Stimulated activated CD4-positive, alpha-beta T cell treated with anti-CD3 and anti-CD28 coated beads, TNF-alpha, amount 100 ng/mL, for 1 hour (primary cell): ENCODE measurements at places on chromosomes 11 and 22.

GRCh38 chr11:94883878-94884277 is 89.5 kb downstream of the CWC15 start:
- no peak for DNase-seq

GRCh38 chr22:50363166-50363802 is 20.2 kb downstream of the PPP6R2 start:
- DNase-seq = no peak

GRCh38 chr11:120643284-120643683 is 131.7 kb downstream of the GRIK4 start:
- DNase-seq = no peak

DNA sequence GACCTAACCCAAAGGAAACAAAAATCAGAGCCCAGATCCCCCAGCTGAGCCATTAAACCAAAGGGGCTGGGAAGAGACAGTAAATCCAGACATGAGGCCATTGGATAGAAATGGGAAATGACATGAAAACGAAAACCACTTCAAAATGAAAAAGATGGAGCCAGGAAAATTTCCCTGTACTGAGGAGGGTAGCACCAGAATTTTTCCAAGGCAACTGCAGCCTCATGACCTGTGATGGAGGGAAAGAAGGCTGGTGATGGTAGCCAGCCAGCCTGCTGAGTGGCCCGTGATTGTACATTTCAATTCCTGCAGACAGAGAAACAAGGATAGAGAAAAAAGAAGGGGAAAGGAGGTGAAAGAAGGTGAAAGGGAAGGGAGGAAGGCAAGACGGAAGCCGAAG is 268.4 kb upstream of the PLET1 start:
- no peak for DNase-seq

DNA sequence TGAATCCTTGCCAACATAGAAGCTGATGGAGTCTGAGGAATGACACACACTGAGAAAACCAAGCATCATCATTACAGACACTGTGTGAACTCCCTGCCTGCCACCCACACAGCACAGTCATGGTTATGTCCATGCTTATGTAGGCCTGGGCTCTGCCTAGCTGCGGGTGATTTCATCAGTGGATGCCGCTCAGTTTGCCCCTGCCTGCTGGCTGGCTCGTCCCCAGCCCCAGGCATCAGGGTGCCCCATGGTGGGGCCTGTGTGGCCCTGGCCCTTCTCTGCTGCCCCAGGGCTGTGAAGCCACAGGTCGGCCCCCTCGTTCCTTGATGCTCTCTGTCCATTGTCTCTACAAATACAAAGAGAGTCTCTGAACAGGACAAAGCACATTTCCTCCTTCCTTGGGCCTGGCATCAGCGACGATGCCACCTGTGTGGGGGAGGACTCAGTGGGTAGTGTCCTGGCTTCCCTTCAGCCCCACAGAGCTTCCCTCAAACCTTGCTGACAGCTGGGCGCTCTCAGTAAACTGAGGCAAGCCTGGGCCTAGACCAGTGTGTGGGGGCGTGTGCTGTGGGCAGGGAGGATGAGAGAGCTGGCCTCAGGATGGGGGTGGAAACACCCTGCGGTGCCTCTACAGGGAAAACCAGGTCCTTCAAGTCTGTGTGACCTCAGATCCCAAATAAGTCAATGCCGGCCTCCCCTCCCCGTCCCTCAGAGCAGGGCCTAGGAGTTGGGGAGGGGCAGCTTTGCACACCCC is 20.0 kb upstream of the TUB start:
- DNase-seq = no peak

DNA sequence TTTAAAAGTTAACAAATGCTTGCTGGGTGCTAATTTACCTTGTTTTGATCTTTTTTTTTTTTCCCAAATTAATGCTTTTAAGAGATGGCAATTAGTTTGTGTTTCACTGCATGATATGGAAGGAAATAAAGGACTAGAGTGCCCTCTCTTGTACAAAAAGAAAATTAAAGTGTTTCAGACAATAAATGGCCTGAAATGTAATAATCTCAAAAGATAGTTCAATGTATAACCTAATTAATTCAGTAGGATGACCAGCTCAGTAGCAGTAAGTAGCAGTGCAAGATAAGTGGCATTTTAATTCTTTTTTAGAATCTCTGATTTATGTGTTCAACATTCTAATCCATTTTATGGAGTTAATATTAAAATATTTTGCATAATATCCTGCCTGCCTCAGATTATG is 39.9 kb upstream of the MYO18B start:
- DNase-seq = no peak

- DNase-seq = no peak
Measured at GRCh38 chr22:45077826-45078334, 68.1 kb upstream of the PHF21B start.

DNA sequence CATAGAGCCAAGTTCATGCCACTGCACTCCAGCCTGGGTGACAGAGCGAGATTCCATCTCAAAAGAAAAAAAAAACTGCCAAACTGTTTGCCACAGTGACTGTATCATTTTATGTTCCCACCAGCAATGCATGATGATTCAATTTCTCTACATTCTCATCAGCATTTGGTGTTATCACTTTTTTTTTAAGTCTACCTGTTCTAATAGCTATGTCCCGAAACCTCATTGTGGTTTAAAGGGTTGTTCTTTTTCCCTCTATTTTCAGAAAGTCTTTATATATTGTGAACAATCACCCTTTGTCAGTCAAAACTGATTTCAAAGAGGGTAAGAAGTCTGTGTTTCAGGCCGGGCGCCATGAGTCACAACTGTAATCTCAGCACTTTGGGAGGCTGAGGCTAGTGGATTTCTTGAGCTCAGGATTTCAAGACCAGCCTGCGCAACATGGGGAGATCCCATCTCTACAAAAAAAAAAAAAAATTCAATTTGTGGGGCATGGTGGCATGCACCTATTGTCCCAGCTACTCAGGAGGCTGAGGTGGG is 14.8 kb upstream of the FAM168A start:
- DNase-seq = no peak

DNA sequence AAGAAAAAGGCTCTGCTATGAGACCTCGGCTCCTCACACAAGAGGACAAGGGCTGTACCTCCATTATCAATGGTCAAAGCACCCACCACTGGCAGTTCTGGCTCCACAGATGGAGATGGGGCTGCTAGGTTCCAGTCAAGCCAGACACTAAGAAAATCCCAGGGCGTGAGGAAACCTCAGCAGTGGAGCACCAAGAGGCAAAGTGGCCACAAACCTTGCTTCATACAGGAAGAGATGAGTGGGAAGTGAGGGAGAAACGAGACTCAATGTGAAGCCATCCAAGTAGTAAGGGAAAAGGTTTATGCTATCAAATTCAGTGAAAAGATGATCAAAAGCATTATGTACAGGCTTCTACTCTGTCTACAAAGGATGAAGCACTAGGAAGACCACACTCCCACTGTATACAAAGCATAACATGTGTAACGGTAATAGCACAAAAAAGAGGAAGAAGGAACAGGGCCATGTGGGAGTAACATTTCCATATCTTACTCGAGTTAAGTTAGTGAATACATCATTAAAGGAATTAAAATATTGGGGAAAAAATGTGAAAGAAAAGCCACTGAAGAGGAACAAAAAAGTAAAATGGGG is 27.0 kb downstream of the POLDIP3 start:
- DNase-seq = no peak

- DNase-seq = no peak
Measured at GRCh38 chr11:526192-526591, 9.2 kb downstream of the HRAS start.

- no peak for DNase-seq
Measured at GRCh38 chr11:103904324-103904667, 132.1 kb upstream of the DDI1 start.

DNA sequence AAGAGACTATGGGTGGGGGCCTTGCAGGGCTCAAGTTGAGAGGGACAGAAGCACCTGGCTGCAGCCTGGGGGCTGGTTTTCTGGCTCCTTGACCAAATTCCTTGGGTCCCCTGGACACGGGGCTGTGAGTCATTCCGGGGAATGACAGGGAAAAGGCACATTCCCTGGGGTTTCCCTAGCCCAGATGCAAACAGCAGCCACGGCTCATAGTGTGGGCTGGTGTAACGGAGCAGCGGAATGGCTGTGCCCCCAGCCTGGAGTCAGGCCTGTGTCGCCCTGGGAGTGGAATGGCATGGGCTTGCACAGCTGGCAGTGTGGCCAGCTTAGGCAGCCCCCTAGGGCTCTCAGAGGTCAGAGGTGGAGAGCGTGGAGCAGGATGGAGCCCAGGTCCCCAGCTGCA is 77.6 kb upstream of the KCNQ1OT1 start:
- DNase-seq = no peak

DNA sequence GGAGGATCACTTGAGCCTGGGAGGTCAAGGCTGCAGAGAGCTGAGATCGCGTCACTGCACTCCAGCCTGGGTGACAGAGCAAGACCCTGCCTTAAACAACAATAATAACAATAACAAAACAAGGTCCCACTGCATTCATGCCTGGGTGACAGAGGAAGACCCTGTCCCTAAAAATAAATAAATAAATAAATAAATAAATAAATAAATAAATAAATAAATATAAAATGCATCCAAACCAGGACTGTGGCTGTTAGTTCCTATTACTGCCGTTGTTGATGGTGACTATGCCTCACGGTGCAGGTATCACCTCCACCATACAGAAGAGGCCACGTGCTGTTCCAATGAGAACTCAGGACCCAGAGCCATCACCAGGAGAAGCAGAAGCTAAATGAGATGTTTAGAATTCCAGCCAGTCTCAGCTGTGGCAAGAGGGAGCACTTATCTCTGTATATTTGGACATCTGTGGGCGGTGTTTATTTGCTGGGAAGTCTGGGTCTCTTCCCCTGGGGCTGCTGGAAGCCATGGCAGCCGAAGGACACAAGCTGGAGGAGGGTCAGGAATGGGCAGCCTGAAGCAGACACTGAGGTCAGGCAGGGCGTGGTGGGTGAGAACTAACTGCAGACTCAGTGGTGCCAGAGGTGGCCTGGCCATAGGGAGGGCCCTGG is 21.6 kb downstream of the C11orf86 start:
- no peak for DNase-seq

GRCh38 chr22:45656577-45656976 is 15.1 kb upstream of the ATXN10 start:
- DNase-seq = no peak

GRCh38 chr11:131906963-131907362 is 536.5 kb downstream of the NTM start:
- DNase-seq = no peak

DNA sequence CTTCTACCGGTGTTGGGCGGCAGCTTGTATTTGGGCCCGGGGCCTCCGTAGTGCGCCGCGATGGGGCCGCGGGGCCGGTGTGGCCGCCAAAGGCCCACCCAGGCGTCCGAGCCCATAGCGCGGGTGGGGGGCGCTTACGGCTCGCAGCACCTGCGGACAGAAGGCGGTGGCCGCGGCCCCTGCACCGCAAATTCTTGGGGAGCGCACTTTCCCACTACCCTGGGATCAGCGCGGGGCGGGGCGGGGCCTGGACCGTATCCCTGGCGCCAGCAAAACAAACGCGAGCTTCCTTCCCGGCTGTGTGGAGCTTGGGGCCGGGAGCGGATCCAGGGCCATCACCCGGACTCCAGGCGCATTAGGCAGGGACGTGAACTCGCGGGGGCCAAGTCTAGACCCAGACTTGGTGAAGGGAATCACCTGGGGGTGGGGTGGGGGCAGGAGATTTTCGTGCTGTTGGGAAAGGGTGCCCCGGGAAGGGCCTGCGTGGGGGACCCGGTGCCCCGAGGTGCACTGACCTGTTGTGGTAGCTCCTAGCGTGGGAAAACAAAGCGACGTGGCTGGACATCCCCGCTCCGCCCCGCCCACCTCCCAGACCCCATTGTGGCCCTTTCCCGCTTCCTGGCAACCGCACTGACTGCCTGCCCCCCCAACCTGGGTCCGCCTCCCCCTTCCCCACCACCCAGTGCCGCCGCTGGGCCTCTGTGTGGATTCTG is 2.3 kb upstream of the TYMP start:
- no peak for DNase-seq
